ENCODE measurements at places on chromosomes 6 and 20. TPM values are rescaled to one million over a fixed set of nuclear protein-coding genes. Genes with fewer than 3 reads are reported as not detected.

The MEI4 gene
- total RNA-seq = not detected

The PBOV1 gene
- total RNA-seq = not detected

The UBE2V1 gene
- 55.0 TPM for total RNA-seq

DNA sequence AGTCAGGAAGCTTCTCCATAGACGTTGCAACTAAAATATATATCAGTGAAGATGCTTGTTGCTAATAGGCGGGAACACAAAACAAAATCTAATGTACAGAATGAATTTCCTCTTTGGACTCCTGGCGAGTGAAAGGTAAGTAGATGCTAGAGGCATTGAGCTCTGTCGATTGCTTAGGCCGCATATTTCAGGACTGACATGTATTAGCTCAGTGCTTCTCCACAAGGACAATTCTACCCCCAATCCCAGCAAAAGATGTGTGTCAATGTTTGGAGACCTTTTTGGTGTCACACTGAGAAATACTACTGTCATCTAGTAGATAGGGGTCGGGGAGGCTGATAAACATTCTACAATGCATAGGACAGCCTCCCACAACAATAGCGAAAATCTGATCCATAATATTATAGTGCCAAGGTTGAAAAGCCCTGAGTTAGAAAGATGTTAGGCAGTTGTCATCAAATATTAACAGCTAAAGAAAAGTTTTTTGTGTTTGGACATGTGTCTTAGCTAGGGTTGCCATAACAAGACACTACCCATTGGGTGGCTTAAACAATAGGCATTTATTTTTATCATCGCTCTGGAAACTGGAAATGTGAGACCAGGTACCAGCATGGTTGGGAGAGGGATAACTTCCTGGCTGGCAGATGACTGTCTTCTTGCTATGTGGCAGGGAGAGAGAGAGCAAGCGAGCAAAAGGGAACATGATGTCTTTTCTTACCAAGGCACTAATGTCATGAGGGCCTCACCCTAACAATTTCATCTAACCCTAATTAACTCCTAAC, 48.0 kb upstream of the BCAS1 start:
- DNase-seq = no peak

DNA sequence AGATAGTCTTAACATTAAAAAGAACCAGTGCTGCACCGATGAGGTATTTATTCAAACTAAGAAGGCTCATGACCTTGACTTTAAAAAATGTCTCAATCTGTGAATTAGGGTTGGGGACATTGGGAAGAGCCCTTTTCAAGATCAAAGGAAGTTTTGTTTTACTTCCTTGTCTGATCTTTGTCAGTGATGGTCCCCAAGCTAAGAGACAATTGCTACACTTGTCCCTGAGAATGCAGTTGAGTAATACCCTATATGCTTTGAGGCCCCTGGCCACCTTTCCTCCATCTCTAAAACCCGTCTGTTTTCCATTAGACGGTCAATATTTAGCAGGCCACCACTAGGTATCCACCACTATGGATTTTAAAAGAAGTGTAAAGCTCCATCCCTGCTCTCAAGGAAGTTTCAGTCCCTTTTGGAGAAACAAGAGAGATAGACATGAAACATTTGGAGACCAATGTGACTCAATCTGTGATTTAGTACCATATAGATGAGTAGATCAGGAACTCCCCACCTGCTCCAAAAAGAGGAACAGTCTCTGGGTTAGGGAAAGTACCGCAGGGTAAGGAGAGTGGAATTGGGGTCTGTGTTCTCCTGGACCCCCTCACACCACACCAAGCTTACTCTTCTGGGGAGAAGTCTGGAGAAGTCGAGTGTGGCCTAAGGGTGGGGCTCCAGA, 99.1 kb upstream of the ISM1 start:
- no peak for DNase-seq

DNA sequence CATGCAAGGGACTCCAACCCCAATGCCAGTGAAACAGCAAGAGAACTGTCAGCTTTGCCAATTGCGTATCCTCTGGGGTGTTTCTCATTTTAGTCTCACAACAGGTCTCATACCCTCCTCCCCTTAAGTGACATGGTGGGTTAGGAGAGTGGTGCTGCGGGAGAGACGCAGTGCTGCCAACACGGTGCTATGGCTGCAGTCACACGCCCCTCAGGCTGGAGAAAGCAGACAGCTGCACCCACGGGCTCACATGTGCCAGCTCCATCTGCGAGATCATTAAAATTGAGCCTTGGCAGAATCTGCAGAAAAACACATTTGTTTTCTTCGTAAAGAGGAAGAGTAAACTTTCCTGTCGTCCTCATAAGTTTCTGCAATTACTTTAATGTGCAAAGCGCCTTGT, 114.7 kb downstream of the ANKRD60 start:
- no peak for DNase-seq

DNA sequence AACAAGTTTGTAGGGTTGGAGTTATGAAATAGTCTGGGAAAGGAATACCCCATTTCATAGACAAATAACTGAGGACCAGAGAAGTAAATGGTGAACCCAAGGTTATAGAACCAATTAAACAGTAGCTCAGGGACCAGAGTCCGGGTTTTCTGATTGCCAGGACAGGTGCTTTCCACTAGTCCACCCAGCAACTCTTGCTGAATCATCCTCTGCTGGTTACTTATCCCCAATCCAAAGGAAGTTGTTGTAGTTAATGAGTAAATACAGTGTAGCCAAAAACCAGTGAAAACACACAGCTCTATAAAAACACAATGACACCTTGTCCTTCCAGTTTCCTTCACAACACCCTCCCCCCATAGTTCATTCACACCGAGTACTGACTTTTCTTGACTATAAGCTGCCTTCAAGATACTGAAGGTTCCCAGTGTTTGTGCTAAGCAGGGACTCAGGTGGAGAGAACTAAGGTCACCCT, 766 bp upstream of the TINAG start:
- no peak for DNase-seq

- no peak for DNase-seq
Observed at GRCh38 chr6:15441215-15441868, 195.5 kb downstream of the JARID2 start.

DNA sequence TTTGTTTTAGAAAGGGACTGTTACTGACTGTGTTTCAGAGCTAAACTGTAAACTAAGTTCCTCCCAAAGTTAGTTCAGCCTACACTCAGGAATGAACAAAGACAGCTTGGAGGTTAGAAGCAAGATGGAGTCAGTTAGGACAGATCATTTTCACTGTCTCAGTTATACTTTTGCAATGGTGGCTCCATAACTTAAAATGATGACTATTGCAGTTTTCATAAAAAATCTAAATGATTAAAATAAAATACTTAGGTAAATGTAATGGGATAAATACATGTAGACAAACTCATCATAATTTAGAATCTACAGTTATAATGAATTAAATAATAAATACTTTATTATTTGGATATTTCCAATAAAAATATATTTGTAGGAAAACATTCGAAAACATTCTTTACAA, 590.6 kb downstream of the EPHA7 start:
- DNase-seq = no peak

Measured in sigmoid colon (tissue), 7 donors.